Neural crest cell (in vitro differentiated cells): ENCODE measurements at places on chromosomes 12 and 14.

DNA sequence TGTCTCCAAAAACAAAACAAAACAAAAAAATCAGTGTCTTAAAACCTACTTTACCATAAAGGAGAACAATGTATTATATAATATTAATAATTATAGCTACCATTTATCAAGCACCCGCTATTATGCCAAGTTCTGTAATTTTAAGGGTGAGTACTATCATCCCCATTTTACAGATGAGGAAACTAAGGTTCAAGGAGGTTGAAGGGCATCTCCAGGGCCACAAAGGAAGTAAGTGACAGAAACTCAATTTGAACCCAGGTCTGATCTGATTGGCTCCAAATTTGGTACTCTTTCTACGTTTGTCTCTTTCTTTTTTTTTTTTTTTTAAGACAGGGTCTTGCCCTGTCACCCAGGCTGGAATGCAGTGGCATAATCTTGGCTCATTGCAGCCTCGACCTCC lies 115.4 kb downstream of the BCAT1 start:
- no peak for DNase-seq

GRCh38 chr12:78096909-78097597 lies 266.4 kb downstream of the NAV3 start:
- DNase-seq: no peak

DNA sequence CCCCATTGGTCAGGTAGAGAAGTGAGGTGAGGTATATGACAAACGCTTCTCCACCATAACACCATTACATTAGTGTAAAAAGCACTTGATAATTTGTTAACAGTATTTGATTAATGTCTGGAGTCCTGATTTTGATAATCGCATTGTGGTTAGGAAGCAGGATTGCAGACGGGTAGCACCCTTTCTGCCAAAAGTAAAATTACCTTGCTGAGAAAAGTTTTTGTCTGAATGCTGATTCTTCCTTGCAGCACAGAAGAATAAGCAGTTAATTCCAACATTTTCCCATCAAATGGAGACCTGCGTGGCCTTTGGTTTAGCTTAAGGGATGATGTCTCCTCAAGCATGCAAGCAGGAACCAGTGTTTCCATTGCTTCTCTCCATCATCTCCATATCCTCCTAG lies 1090.2 kb upstream of the TMEM132C start:
- DNase-seq: no peak

- DNase-seq: no peak
These were observed 33.9 kb downstream of the MIA2 start for GRCh38 chr14:39267608-39268005.

DNA sequence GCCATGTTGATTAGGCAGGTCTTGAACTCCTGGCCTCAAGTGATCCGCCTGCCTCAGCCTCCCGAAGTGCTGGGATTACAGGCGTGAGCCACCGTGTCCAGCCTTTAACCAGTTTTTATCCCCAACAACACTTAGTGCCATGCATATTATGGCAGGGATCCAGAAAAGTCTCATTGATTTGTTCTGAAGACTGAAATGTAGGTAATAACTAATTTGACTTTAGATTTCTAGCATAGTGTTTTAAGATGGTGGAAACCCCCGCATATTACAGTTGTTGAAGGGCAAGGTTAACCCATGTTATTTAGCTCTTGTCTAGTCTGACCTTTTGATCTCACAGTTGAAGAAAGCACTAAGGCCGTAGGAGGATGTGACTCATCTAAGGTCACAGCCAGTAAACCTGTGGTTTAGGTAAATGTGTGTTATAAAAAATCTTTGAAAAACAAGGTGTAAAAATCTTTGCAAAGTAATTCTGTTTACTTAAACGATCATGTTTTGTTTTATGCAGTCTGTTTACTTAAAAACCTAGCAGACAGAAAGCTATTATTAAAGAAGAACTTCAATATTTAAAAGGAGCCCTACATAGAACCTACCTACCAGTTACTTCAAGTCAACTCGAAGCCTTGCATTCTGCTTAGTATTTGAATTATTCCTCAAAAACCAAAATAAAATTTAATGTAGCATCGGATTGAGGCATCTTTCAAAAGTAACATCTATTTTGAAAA lies 24.8 kb downstream of the BICDL1 start:
- DNase-seq: no peak

DNA sequence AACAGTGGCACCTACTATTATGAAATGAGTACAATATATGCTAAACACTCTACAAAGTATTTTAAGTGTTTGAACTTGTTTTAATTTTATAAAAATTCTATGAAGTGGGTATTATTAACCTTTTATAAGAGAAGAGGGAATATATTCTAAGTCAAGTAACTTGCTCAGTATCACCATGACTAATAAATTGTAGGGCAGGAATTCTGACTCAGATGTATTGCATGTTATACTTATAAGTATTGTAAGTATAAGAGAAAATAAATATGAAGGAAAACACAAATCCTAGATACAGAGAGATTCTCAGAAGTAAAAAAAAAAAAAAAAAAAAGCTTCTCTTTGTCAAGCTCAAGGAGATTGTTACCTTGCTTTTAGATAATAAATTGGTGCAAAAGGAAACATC lies 893.2 kb downstream of the SLC16A7 start:
- no peak for DNase-seq

GRCh38 chr12:96698965-96699364 lies 208.1 kb upstream of the NEDD1 start:
- no peak for DNase-seq

DNA sequence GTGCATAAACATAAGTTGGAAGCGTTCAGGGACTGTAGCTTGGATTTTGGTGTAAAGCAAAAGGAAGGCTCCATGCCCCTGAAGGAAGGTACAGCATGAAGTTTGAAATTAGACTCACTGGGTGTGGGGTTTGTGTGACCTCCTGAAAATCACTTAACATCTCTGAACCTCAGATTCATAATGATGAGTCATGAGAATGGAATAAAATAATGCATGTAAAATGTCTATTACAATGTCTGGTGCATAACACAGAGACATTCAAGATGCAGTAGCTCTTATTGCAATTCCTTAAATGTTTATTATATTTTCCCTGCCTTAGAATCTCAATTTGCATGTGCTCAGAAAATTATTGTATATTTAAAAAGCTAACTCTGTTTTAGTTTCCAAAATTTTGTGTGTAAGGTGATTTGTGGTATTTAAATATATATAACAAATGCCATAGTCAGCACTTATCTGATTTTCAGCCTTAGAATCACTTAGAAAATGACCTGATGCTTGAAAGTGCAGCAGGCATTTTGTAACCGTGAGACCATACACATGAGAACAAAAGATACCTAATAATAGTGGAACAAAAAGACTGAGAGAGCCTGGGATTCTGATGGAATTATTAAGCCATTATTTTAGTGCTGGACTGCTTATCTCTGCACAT lies 66.3 kb downstream of the E2F7 start:
- DNase-seq: no peak

DNA sequence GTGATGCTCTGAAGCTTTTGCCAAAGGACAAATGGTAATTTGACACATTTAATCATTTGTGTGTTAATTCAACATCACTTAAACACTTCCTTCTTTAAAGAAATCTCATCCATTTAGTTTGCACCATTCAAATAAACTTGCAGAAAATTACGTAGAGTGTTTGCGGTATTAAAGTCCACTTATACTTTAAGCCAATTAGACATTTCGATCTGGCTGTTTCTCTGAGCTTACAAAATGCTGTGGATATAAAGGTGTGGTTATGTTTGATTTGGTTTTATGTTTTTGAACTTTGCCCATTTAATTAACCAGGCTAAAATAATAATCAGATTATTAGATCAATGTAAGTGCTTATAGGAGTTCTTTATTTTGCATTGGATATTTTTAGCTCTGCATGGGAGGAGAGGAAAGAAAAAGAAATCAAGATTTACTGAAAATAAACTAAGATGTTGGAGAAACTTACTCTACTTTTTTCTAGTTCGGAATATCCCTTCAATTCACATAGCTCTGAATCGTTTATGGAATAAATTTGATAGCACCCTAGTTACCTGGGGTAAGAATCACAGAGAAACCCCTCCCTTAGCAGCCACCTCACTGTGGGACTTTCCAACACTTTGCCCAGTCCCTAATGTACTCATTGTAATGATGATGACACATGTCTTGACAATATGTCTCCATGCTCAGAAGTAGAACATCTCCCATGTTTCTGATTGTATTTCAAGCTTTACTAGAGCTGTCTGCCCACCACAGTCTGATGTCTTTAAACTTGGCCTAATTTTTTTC lies 268.0 kb downstream of the BTG1 start:
- no peak for DNase-seq

DNA sequence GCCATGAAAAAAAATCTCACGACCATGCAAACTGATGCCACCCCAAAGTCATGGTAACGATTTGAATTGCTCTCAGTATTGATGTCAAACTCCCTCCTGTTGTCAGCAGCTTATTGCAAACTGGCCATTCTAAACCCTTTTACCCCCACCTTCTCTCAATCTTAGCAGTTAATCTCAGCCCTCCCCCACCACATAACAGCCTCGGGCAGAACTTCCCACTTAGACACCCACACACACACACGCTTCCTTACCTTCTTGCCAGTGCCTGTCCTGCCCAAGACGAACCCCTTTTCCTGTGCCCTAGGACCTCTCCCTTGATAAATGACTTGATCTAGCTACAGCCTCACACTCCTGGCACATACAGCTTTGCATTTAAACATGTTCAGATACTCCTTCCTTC lies 56.6 kb downstream of the GPATCH2L start:
- DNase-seq: no peak

DNA sequence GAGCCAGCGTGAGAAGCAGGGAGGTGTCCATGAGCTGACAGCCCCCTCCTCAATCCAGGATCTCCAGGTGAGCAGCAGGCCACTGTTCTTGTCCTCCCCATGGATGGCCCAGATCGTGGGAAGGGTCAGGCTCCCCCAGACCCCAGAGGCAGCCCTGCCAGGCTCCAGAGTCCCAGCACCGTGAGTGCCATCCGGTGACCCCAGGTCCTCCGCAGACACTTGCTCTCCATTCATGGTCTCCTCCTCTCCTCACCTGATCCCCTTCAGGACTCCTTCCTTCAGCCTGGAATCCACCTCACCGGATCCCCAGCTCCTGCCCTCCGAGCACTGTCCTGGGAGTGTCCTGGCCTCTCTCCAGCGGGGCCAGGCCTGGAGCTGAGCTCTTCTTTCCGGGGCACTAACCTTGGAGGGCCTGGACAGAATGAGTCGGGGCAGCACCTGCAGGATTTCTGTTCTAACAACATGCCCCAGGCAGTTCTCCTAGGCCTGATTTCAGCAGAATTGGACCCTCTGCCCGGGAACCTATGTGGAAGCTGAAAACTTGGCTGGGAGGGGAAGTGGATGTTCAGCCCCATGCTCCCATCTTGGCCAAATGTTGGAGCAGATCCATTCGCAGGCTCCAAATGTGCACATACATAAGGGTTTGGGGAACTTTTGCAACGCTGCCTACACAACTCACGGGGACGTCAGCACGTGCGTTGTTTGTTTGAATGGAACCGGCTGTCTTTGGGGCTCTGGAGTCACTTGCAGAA lies 341.6 kb upstream of the SFSWAP start:
- DNase-seq: no peak

GRCh38 chr14:104293231-104293841 lies 154.9 kb downstream of the KIF26A start:
- DNase-seq: no peak

DNA sequence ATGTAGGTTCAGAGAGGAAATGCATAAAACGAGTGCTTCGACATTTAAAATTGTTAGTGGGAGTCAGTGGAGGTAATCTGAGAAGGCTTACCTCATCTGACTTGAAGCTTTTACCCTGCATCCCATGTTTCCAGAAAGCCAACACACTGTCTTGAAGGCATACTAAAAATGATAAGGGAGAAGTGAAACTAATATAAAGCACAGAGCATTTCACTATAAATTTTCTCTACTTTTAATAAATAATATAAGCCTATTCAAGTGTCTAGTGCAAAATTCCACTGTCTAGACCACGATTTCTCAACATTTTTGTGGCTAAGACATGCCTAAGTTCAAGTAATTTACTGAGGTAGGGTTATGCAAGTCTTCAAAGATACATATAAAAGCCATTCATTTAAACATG lies 29.1 kb upstream of the CDKL1 start:
- DNase-seq: no peak

- no peak for DNase-seq
These were observed 53.6 kb downstream of the R3HDM2 start for GRCh38 chr12:57377103-57377840.

DNA sequence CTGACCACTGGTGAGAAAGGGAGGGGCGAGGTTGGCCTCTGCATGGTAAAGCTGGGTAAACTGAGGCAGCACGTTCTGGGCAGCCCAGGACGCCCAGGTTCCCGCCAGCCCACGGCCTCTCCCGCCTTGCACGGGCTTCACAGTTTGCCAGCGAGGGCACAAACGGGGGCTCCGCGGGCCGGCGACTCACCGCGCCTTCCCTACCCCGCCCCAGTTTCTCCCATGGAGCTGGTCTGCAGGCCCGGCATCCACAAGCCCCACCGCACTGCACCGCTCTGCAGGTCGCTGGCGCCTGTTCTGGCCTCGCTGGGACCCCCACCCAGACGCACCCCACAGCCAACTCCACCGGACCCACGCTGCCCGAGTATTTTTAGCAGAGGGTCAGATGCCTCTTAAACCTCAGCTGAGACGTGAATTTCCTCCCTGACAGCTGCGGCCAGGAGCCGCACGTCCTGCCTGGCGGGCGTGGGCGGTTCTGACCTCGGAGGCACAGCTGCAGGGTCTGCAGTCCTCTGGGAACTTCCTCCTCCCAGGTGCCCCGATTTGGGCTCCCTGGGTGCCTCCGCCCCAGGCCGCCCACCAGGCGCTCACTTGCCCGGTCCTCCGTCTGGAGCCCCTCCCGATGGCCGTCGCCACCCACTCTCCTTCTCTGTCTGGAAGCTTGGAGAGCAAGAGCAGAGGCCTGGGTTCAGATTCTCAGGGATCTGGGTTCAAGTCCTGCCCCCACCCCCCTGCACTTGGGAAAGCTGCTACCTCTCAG lies 29.5 kb upstream of the INF2 start:
- DNase-seq: no peak

- no peak for DNase-seq
These were observed 184.4 kb downstream of the ITPR2 start for GRCh38 chr12:26648584-26648983.

- DNase-seq: no peak
These were observed 4.7 kb upstream of the PSMA6 start for GRCh38 chr14:35287431-35288013.

DNA sequence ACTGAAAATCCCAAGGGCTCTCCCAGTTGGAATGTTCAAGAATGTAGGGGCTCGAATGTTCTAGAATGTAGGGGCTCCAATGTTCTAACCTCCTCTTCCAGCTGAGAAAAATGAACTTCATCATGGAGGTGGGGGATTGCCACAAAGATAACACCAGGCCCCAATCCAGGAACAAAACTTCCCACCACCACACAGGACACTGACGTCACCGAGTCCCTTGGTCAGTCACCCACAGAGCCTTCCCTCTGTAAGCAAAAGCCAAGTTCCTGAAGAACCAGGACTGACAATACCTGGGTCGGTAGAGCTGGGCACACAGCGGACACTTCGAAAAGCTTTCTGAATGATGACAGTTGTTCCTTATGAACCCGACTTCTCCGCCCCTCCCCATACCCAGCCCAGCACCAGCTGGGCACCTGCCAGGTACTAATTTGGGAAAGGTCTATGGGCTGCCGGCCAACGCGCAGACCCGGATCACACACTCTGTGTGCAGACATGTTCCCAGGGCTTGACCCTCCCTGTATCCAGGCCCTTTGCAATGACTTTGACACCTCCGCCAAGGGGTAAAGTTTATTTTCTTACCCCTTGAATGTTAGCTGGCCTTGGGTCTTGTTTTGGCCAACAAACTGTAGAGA lies 18.9 kb downstream of the ITPK1 start:
- DNase-seq: no peak

GRCh38 chr12:65536351-65536750 lies 257.9 kb downstream of the MSRB3 start:
- no peak for DNase-seq
